ENCODE measurements at places on chromosomes 5 and 9.

DNA sequence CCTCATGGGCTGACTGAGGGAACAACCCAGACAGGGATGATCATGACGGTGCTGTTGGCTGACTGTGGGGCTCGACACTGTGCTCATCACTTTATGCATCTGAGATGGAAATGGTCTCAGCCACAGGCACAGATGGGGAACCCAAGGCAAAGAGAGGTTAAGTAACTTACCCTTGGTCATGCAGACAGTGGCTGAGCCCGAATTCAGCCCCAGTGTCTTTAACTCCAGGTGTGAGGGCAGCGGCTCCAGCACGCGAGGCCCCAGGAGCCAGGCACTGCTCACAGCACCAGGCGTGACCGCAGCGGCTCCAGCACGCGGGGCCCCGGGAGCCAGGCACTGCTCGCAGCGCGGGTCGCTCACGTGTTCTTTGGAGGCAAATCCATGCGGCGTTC lies 45.3 kb upstream of the FCN1 start:
- no peak for DNase-seq

GRCh38 chr9:4600368-4600767 lies 61.7 kb upstream of the PLPP6 start:
- no peak for DNase-seq

GRCh38 chr5:95262933-95263660 lies 21.8 kb downstream of the MCTP1 start:
- DNase-seq = no peak

DNA sequence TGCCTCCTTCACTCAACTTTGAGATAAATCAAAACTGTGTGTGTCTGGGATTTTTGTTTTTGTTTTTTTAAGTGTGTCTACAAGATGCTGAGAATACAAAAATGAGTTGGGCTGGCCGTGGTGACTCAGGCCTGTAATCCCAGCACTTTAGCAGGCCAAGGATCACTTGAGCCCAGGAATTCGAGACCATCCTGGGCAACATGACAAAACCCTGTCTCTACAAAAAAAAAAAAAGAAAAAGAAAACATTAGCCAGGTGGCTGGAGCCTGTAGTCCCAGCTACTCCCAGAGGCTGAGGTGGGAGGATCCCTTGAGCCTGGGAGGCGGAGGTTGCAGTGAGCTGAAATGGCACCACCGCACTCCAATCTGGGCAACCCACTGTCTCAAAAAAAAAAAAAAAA lies 21.0 kb downstream of the HNRNPK start:
- DNase-seq = peak; percentile 91

- DNase-seq = no peak
Measured at GRCh38 chr5:135533334-135533733, 2.4 kb downstream of the NEUROG1 start.

DNA sequence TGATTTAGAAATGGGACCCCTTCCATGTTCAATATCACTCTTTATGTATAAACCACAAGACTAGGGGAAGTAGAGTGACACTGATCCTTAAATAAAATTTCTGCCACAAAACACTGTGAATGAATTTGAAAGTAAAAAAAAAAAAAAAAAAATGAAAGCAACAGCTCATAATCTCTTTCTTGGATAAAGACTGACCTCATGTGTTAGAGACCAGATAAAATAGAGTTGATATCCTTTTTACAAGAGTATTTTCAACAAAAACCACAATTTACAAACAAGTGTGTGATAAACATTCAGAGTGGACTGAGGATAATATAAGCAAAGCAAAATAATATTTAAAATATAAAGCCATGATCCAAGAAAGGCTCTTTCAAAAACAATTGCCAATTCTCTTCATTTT lies 180.2 kb downstream of the FBXL17 start:
- DNase-seq = no peak

DNA sequence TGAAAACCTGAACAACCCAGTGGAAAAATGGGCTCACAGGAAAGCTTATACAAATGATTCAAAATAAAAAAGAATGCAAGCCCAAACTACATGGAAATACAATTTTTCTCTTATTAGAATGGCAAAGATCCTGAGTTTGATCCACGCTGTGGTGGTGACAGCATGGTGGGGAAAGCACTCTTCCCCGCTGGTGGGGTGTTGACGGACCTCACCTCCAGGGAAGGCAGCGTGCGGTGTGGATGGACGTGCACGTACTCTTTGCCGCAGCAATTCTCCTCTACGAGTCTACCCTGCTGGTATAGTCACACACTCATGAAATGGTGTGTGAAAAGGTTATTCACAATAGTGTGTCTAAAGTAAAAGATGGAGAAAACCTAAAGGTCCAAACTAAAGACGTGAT lies 5.9 kb upstream of the ZFP62 start:
- no peak for DNase-seq

DNA sequence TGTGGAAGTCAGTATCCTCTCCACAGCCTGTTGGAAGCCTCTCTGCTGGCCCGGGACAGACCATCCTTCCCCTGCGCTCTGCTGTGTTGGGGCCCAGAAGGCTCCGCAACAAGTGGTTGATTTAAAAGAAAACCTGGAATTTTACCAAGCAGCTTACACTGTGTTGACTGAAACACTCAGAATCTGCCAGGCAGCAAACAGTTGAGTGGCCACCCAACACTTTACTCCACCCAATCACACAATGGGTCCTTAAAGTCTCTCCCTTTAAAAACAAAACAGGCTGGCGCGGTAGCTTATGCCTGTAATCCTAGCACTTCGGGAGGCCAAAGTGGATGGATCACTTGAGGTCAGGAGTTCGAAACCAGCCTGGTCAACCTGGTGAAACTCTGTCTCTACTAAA lies 28.0 kb upstream of the DMRT3 start:
- no peak for DNase-seq

DNA sequence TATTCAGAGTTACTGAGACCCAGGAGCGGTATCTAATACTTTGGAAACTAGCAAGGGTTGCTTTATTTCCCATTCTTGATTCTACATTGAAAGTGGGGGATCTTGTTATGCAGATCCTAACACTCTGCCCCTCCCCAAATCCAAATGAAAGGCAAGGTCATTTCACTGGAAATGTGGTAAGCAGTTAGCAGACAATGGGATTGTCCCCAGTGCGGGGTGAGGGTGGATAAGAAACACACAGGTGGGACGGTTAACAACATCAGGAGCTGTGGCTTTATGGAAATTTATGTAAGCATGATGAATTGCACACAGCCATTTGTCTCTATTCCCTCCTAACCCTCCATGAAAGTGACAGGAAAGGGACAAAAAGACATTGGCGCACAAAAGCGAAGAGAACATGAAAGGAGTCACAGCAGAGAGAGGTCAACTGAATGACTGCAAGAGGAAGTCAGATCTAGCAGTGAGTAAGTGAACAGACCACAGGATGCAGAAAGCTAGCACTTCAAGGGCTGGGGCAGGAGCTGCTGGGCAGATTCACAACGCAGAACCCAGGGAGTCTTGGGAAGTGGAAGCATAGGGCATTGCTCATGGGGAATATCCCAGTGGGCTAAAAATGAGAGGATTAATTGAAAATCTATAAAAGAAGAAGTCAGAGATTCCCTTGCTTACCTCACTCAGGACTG lies 184.4 kb downstream of the HSD17B3 start:
- DNase-seq = no peak

DNA sequence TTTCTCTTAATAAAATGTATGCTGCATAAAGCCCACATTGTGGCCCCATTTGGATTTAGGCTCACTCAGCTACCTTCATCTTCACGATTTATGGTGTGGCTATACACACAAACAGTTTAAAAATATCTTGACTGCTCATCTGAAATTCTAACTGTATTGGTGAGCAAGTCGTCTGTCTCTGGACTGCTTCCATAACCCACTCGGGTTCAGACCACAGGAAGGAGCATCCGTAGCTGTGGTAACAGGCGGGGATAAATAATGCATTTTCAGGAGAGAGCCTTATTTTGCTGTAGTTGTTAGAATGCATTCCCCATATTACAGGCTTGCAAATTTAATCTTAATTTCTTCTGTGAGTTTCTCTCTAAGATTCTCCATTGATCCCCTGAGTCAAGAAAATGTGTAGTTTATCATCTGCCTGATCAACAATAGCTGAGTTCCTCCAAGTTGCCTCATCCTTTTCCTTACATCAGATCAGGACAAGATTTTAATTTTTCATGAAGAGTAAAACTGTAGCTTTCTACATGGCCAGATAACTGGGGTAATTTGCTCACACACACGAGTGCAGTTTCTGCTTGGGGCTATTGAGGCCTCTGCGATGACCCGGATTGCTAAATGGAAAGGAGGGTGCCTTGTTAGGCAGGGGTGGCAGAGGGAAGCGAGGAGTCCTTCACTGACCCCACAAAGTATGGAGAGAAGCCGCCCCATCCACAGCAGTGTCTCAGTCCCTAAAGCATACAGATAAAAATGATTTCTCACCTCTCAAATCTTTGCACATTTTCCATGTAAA lies 133.9 kb downstream of the FSTL4 start:
- DNase-seq = peak; percentile 2

- no peak for DNase-seq
Measured at GRCh38 chr9:5479994-5480694, 29.8 kb downstream of the CD274 start.

GRCh38 chr5:109830955-109831502 lies 141.3 kb downstream of the MAN2A1 start:
- peak; percentile 67 for DNase-seq

DNA sequence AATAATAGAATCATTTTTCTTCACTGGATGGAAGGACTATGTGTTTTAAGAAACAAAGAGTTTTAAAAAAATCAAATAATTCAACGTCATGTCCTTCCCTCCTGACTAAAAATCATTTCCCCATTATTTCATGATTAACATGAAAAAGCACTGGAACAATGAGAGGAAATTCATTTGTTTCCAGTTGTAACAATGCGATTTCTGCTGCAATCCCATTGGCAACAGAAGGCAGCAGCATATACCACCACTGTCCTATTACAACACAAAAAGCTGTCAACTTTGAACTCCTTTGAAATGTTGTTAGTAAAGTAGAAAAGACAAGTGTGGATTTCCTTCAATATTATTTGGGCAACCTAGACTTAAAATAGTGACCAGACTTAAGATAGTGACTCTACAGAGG lies 3.1 kb downstream of the C5orf63 start:
- DNase-seq = no peak

- no peak for DNase-seq
Measured at GRCh38 chr5:79021753-79022152, 36.6 kb upstream of the ARSB start.

DNA sequence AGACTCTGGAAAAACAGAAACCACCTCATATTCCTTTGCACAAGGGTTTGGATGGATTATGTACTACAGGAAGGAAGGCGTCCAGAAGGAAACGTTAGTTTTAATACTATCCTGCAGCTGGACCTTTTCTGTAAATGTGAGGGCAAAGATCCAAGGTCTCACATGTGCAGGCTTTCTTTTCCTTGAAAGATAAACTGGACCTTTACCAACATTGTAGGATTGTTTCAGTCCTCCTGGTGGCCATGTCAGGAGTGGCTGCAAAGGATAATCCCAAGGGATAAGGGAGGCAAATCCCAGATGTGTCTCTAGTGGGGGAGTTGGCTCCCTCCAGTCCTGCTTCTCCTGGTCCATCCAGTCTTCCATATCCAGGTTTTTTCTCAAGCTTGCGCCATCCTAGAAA lies 397.5 kb downstream of the HTR1A start:
- no peak for DNase-seq

Data from myocyte (in vitro differentiated cells).